SK-N-DZ (cell line): ENCODE measurements at places on chromosomes 12 and 14.

- DNase-seq: no peak
Measured at GRCh38 chr14:83887866-83888265, 1642.1 kb upstream of the FLRT2 start.

- DNase-seq: no peak
Measured at GRCh38 chr12:52517888-52518287, 2.3 kb downstream of the KRT5 start.

GRCh38 chr14:41130274-41130673, 476.4 kb upstream of the LRFN5 start:
- no peak for DNase-seq

DNA sequence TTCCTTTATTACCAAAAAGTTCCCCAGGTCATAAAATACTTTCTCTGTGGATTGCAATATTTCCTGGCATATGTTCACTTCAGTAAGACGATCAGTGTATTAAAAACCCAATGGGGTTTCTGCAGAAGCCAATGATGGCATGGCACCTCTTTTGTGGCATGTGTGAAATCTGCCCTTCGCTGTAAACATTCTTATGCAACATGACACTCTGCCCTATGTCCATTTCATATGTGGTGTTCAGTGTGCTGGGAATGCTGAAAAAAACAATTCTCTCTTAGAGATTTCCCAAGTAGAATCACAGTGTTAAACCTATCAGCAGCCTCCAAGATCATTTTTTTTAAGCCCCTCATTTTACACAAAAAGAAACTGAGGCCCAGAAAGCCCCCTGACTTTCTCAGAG, 2.3 kb upstream of the MYBPC1 start:
- DNase-seq: no peak

DNA sequence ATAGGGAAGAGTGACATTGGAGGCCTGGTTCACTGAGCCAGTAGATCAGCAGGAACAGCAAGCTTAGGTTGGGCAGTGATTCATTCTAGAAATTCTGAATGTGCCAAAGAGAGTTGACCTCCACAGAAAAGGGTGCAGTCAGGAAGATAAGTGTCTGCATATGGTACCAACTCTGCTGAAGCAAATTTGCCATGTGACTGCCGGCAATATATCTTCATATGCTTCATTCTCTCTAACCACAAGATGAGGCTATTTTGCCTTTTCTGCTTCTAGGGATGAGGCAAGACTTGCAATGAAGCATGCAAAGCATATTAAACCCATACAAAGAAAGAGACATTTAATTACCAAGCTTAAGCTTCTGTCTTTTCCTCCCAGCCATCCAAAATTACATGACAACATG, 13.6 kb downstream of the CCDC198 start:
- DNase-seq: no peak

DNA sequence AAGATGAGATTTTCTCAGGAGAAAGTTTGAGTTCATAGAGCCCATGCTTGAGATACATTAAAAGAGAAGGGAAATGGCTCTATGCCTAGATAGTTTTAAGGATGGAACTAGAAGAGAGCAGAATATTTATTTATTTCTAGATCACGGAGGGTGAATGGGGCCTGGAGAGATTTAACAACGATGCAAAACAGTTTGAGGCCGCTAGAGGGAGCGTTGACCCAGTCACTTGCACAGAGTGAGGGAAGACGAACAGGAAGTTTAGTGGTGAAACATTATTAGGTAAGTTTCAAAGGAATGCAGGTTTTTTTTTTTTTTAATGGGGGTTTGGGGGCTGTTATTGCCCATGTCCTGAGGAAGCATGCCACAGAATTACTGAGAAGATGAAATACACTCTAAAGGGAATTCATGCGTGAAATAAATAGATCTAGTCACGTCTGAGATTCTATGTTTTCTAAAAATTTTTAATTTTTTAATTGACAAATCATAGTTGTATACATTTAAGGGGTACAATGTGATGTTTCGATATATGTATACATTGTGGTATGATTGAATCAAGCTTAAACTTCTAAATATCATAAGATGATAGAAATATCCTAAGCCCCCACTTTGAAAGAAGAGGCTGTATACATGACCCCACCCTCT, 14.8 kb upstream of the PPP1R1A start:
- peak; percentile 52 for DNase-seq

GRCh38 chr14:96792591-96792990, 4.6 kb upstream of the VRK1 start:
- DNase-seq: no peak

GRCh38 chr12:89731089-89731488, 22.5 kb upstream of the ATP2B1 start:
- no peak for DNase-seq

DNA sequence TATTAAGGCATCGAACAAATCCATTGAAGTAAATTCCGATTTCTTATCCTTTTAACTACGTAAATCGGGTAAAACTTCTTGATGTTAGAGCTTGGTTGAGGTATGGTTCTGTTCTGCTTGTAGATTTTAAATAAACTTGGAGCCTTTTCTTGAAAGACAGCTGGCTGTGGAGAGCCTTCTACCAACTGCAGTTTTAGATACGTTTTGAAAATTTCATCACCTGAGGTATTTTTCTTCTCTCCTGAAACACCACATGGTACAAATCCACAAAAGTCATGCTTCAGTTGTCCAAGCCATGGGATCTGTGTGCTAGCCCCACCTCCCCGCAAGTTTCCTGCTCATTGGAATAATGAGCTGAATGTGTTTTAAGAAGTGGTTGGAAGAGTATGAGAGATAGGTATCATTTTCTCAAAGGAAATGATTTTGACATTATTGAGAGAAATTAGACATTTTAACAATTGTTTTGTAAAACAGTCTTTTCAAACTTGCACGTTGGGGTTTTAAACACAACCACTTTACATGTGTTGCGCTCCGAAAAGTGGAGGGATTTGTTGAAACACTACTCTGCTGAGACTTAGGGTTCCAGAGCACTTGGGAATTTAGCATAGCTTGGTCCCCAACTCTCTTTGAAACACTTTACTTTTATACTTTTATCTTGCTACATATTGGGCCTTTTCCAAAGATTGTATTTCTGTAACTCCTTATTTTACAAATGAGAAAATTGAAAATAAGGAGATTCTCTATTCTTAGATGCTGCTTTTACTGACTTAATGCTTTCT, 1.4 kb downstream of the PPM1A start:
- DNase-seq: peak; percentile 17

- no peak for DNase-seq
Measured at GRCh38 chr14:62143245-62143644, 381.0 kb downstream of the SNAPC1 start.

DNA sequence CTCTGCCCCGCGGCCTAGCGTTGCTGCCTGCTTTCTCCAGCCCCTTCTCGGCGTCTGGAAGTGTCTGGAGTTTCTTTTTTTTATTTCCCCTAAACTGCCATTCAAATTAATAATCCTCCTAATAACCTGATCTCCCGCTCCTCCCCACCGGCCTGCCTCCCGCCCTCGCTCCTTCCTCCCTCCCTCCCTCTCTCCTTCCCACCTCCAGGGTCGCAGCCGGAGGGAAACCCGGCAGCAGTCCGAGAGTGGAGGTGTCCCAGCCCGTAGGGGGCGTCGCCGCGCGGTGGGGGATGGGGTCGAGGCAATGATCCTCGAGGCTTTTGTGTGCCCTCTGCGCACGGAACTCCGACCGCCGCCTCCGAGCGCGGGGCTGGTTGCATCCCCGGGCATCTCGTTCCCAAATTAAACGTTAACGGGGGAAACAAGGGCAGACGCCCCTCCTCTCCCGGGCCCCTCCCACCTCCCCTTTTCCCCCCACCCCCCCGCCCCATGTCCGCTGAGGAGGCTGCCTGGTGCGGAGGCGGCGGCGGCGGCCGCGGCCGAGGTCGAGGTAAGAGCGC, 1.0 kb upstream of the SOCS2 start:
- peak; percentile 84 for DNase-seq

DNA sequence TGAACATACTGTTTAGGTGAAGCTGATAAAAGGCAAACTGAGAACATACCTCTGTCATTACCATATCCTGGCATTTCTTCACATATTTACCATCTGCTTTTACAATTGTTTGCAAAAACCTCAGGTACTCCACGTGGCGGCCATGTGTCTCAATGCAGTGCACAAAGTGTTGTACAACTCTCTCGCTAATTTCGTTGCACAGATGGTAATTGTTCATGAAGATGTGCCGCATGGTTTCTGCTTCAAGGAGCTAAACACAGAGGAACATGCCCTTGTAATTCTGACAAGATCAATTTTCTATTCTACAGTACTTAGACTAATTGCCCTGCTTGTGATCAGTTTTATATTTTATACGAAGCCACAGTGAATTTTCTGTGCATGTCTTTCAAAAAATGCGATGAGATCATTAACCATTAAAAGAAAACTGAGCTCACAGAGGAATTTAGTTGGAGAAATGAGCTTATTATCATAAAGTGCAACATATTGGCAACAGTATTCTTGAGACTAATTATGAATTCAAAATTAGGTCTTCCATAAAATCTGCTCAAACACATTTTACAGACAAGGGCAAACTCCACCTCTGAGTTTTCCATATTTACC, 233.8 kb downstream of the ITPR2 start:
- DNase-seq: no peak

DNA sequence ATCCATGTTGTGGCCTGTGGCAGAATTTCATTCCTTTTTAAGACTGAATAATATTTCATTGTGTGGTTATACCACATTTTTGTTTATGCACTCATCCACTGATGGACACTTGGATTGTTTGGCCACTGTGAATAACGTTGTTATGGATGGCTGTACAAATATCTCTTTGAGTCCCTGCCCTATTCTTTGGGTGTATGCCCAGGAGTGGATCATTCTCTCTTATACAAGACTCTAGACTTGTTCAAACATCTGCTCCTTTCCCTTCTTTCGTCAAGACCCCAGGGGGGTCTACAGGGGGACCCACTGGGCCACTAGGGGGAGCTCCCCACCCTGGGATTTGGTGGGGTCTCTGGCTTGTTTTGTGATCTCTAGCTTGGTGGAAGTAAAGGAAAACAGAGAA, 77.4 kb downstream of the FBXL14 start:
- DNase-seq: peak; percentile 50

DNA sequence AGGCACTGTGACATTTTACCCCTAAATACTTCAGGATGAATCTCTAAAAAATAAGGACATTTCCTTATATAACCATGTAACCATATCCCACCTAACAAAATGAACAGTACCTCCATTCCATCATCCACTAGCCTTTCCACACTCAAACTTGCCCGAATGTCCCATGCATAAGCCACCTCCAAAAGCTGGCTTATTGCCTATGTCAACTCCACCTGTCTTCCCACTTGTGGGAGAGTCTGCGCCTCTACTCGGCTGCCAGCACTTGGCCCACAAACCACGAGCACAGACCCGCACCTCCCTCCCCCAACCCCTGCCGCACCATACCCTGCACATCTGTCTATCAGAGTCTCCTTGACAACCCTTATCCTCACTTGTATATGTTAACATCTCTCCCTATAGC, 165.8 kb downstream of the CALM1 start:
- DNase-seq: no peak

GRCh38 chr12:12190087-12190809, 76.6 kb downstream of the LRP6 start:
- no peak for DNase-seq

GRCh38 chr12:21571046-21571445, 33.6 kb downstream of the GYS2 start:
- no peak for DNase-seq

GRCh38 chr12:132559652-132560363, 50.6 kb downstream of the LRCOL1 start:
- DNase-seq: peak; percentile 60

DNA sequence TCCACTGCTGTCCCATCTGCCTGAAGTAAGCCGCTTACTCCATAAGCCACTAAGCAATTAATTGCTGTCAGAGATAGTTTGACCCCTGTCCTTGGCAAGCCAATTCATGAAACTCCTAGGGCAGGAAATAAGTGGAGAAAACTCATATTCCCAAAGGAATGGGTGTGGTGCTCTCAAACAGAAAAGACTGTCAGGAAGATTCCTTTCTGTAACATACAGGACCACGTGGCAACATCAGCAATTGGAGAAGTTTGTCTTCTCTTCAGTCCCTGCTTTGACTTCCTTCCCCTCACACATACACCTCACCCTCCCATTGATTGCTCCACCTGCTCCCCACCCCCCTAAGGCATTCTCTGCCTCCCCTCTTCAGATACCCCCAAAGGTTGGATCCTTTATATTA, 36.2 kb upstream of the MDM1 start:
- no peak for DNase-seq

DNA sequence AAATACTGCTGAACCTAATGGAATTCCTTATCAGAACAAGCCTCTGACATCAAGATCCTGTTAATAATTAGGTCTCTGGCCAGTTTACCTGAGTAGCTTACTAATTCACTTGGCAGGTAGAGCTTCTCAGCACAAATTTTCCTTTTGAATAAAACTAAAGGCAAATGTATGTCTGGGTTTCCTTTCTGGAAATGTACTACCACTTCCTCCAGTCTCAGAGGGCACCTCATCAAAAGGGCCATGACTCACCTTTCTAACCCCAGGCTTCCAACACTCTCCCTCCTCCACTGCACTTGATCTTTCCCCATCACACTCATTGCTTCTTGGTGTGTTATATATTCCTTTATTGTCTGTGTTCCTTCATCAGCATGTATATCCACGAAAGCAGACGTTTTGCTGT, 90.5 kb downstream of the SLC2A13 start:
- DNase-seq: no peak

DNA sequence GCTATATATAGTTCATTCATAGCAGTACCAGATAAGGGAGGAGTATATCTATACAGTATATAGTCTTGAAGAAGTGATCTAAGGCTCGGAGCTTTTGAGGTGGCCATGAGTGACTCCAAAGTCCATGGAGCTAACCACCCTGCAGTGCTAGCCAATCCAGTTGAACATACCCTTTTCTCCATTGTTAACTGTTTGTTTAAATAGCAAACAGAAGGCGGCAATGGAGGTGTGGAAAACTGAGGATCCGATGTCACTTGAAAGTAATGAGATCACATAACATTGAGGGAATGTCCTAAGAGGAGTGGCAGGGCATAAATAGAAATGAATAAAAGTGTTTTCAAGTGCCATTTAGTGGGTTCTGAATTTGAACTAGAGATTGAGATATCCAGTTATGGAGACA, 12.4 kb upstream of the SNAPC1 start:
- DNase-seq: no peak

GRCh38 chr12:130281153-130281799, 56.4 kb upstream of the PIWIL1 start:
- DNase-seq: no peak

GRCh38 chr14:93994919-93995682, 2.0 kb upstream of the CCDC197 start:
- no peak for DNase-seq
